NCI-H526 (cell line): ENCODE measurements at places on chromosomes 16 and 17.

DNA sequence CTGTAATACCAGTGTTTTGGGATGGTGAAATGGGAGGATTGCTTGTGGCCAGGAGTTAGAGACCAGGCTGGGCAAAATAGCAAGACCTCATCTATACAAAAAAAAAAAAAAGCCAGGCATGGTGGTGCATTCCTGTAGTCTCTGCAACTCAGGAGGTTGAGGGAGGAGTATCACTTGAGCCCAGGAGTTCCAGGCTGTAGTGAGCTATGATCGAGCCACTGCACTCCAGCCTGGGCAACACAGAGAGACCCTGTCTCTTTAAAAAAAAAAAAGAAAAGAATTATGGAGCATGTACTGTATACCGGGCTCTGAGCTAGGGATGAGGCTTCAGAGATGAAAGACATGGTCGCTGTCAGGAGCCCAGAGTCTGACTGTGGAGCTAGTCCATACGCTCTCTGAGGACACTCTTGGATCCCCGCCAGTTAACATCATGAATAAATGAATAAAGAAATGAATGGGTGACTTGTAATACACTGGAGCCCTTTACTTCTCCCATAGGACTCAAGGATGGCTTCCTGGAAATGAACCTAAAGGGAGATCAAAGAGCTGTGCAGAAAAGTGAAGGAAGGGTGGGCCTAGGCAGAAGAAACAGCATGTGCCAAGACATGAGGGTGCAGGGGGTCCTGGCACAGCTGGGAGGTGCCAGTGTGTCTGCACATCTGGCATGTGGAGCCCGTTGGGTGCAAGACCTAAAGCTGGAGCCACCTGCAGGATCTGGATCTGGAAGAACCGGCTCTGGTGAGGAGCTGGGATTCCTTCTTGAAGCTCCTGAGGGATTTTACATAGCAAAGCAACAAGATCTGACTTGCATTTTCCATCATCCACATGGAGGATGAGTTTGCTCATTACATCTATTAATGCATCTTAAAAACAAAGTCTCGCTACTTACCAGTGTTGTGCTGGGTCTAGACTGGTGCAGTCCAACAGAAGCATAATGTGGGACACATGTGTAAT, 120.4 kb downstream of the IRX3 start:
- DNase-seq = no peak

DNA sequence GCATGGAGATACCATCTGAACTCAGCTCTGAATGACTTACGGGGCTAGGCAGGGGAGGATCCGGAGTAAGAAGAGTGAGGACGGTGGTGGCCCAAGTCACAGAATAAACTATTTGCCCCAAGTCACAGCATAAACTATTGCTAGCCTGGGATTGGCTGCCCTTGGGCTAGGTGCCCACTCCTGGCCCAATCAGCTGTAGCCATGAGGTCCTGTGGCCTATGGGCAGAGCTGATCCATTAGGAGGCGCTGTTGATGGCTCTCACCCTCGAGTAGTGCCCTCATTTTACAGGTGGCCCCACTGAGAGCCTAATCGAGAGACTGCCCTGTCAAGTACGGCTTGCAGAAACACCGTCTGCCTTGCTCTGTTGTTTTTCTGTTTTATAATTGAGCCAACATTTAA, 62.3 kb upstream of the ZNF423 start:
- DNase-seq = no peak

DNA sequence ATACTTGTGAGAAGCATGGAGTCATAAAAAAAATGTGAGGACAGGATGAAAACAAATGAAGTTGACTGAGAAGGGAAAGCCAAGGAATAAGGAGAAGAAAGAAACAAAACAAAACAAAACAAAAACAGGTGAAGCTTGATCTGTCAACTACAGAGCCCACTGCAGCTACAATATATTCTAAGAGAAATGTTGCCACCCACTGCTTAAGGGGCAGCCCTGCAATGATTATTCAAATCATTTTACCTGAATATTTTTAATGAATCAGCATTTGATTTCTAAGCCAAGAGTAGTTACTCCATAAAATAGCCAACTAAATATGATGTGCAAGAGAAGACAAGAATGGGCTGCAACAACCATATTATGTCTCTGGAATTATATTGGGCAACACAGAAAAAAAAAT, 252.0 kb upstream of the KIF2B start:
- DNase-seq = no peak

DNA sequence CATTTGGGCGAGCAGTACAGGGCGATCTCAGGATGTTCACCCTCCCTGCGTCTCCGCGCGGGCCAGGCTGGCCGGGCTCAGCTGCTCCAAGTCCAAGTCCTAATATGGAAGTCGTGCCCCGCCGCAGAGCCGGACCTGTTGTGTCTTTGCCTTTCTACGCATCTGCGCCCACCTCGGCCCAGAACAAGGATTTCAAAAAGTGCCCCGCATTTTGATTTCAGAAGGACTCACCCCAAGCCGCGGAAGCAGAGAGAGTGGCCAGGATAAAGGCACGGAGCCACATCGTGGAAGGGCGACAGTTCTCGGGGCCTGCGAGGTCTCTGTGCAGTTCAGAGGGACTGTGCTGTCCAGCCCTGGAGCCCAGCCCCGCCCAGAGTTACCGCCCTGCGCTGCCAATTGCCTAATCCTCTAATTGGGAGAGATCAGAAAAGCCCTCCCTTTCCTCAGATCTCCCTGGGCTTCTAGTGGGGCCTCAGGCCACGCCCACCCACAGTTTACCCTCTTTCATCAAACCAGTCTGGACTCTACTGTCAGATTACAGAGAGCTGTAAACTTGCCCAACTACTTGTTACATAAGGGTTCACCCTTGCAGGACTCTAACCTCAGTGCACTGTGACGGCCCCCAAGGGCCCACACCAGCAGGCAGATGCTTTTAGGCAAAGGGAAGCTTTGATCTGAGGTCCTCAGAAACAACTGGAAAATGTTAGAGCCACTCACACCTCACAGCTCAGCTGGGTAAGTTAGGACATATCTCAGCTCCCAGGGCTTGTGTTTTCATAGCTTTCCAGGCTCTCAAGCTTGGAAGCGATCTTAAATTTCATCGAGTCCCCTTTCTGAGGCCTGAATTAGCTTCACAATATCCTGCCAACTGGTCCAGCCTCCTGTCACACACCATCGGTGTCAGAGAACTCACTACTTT, at the start of gene CES1:
Gene CES1, minus strand, starts transcription at position 324 of the 919 bp plus-strand sequence. Its CDS starts 41 bp downstream, at position 283.
- no peak for DNase-seq

DNA sequence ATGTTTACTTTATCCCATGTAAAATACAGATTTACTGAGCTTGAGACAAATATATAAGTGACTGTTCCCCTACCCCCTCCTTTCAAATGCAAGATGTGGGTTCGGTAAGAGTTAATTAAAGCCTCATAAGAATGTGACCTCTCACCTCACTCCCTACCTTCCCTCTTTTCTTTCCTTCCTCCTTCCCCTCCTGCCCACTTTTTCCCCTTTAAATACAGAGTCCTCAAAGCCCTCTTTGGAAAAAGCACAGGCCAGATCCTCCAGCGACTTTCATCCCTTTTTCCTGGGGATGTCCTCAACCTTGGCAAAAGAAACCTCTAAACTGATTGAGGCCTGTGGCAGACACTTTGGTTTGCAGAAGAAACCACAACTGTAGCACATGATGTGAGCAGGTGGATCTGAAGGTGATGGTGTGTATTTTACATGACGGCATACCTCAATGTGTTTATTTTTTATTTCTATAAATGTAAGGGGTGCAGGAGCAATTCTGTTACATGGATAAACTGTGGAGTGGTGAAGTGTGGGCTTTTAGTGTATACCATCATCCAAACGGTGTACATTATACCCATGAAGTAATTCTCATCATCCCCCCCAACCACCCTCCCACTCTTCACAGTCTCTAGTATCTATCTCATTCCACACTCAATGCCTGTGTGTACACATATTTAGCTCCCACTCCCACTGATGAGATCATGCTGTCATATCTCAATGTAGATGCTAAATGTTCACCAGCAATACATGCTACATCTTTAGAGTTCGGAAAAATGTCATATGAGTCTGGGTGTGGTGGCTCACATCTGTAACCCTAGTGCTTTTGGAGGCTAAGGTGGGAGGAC, 77.7 kb downstream of the XYLT1 start:
- no peak for DNase-seq

- peak; percentile 29 for DNase-seq
Measured at GRCh38 chr16:87550495-87550961, 51.8 kb upstream of the JPH3 start.

DNA sequence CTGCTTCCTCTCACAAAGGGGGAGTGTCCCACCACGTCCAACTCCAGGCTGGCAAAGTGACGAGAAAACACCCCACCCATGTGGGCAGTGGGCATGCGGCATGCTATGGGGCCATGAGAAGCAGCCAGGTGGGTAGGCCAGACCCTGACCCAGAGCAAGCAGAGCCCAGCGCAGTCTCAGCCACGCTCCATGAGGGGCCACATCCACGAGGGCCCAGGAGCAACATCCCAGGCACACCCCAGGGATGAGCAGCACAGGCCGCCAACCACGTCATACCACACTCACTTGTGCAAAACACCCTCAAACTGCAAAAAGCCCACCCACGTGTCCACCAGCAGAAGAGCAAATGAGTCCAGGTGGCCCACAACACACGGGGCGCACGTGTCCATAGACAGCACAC, 117.0 kb downstream of the ZNF778 start:
- DNase-seq = no peak

DNA sequence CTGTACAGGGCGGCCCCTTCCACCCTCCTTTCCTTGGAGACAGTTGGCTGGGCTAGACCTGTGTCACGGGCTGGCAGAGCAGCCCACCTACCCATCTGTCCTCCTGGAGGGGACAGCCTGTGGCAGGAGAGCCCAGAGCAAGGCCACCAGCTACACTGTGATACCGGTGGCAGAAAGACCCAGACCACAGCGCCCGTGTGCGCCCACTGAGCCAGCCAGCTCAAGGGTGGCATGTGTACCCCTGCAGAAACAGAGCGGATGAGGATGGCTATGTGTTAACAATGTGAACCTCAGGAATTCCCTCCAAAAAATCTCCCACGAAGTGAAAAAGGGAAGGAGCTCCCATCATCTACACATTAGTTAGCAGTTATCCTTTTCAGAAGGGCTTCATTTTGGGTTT, 7.1 kb downstream of the HBQ1 start:
- DNase-seq = no peak

GRCh38 chr17:48738424-48738802, 9.9 kb upstream of the HOXB13 start:
- DNase-seq = no peak

DNA sequence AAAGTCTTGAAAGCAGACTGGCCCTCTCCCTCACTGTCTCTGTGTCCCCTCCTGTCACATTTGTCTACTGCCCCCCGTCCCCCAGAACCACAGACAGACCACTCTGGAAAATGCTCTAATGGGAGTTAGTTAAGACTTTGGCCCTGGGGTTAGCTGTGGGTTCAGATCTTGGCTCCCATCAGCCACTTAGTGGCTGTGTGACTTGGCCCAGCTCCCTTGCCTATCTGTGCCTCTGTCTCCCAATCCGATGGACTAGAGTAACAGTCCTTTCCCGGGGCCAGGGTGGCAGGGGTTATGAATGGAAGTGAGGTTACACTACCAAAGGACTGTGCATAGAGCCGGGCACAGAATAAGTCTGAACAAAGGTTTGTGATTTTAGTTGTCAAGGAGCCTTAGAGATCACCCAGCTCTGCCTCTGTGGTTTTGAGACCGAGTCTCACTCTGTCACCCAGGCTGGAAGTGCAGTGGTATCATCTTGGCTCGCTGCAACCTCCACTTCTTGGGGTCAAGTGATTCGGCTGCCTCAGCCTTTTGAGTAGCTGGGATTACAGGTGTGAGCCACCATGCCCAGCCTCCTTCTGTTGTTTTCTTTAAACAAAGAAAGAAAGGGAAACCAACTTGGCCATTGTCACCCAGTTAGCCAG, 23.7 kb downstream of the PPL start:
- DNase-seq = no peak

DNA sequence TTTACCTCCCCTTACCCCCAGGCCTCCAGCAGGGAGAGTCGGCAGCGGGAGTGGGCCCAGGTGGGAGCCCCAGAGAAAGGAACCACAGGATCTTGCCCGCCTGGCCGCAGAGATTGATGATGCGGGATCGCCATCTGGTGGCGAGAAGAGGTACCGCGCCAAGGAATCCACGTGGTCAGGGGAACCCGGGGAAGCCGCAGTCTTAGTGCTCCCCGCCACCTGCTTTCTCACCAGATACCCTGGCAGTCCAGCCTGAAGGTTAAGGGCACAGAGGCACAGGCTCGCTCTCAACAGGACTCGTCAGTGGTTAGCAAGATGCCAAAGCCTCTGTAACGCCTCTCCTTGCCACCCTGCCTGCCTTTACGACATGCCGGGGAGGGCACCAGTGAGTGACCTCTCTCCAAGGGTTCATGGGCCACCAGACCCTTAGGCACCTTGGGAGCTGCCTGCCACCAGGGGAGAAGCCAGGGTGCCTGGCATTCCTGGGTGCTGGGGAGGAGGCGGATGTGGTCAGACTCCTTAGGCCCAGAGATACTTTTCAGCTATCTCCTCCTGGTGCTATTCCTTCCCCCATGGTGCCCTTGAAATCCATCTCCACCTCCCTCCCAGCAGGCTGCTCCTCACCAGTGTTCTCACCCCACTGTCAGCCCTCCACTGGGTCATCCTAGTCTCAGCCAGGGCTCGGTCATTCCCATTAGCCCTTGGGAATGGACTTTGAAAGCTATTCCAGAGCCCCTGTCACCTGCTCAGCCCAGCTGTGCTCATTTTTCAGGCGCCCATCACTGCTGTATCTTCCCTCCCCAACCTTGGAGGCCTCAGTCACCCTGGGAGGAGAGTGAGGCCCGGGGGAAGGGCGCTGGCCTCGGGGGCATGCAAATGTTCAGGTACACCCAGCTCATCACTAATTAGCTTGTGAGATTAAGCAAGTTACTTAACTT, 5.5 kb upstream of the RHBDF2 start:
- peak; percentile 44 for DNase-seq

DNA sequence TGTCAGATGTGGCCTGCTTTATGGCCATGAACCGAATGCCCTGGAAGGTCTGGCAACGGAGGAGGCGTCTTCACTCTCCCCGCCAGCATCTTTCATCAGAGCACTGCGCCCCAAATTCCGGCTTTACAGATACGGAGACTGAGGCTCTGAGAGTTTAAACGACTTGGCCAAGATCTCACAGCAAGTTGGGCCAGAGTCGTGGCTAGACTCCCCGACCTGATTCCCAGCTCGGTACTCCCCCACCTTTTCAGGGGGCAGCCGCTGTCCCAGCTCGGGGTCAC, 1.7 kb downstream of the NGFR start:
- no peak for DNase-seq

GRCh38 chr16:51747329-51747728, 596.3 kb upstream of the SALL1 start:
- DNase-seq = peak; percentile 27

DNA sequence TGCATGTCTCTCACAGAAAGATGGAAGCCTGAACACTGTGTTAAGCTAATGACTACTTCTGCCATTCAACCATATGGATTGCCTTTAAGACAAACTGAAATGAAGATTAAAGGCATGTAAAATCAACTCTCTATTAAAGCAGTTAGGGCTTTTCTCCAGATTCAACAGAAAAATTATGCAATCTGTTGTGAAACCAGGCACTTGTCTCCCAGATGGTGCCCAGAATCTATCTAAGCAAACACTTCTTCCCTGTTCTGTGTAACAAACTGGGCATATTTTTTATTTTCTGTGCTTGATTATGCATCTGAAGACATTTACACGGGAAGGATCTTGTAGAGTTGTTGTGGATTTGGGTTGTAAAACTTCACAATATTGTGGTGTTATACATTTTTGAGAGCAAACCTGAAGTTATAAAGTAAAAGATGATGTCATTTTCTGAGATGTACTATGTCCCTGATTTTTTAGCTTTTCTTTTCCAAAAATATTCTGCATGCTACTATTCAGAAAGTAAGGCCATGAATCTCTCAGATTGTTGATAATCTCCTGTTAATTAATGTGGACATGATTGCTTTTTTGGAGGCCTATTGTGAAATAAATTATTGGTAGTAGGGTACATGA, 1550.3 kb downstream of the CDH8 start:
- no peak for DNase-seq

GRCh38 chr17:74742153-74742515, 5.1 kb downstream of the RAB37 start:
- DNase-seq = no peak
